Left forelimb (tissue), 1 donor: ENCODE measurements at places on chromosomes 7 and 10.

GRCh38 chr7:46032353-46032752, 111.3 kb upstream of the IGFBP3 start:
- DNase-seq: no peak

DNA sequence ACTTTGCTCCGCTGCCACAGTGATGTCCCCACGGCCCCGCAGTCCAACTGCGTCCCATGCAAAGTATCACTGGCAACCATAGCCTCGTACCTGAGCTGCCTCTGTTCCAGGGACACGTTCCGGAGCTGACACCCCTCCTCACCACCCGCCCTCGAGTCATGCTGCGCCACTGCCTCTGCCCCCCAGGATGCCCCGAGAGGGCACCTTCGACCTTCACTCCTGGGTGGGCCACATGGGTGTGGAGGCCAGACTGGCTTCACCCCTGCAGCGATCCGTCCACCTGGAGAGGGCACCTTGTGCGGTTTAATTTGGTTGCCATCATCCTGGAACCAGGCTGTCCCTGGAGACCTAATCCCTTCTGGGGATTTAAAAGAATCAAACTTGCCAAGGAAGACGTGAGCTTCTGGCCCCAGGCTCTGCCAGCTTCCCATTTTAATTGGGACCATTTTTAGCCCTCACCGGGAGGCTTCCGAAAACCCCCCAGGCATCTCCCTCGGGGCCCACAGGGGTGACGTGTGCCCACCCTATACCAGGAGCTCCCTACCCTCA, 19.2 kb upstream of the TNRC18 start:
- DNase-seq: no peak

DNA sequence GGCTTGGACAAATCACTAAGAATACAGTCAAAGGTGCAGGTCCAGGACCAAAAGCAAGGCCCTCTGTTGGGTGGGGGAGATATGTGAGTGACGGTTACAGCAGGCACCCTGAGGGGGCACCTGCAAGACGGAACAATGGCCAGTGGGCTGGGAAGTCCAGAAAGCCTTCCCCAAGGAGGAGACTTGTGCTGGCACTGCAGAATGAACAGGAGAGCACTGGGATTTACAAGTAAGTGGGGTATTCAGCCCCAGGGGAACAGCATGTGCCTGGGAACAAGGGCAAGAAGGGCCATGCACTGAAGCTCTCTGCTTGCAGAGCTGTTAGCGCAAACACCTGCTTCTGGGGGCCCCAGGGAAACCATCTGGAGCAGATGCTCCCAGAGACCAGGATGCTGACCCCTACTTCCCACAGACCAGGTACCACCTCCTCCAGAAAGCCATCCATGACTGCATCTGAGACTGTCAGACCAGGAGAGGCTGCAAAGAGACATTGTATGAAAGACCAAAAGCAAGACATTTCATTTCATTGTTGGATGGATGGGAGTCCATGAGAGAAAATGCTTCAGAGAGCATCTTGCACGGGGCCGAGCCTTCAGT, 24.6 kb upstream of the ZMIZ1 start:
- DNase-seq: peak; percentile 55

DNA sequence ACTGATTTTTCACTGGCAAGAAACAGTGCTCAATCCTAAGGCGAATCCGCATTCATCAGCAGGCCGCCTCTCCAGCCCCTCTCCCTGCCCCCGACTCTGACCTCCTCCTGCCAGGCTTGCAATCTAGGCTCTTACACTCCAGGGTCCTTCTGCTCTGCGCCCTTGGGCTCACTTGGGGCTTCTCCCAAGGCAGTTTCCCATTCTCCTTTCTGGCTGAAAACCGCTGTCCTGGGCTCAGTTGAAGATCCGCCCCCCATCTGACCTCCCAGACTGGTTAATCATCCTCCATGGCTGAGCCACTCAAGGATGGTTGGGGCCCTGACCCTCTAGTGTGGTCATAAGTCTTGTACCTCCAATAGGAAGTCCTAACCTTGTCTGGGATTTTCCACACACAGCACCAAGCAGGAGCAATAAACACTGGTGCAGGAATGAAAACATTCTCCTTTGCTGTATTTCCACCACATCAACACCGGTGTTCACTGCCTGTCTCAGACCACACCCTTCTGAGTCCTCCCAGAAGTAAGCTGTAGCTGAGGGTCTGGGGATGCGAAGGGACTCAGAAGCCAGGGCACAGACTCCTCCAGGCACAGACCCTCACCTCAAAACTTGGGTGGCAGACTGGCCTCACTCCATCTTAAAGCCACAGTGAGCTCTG, 42.4 kb downstream of the TNS3 start:
- no peak for DNase-seq

DNA sequence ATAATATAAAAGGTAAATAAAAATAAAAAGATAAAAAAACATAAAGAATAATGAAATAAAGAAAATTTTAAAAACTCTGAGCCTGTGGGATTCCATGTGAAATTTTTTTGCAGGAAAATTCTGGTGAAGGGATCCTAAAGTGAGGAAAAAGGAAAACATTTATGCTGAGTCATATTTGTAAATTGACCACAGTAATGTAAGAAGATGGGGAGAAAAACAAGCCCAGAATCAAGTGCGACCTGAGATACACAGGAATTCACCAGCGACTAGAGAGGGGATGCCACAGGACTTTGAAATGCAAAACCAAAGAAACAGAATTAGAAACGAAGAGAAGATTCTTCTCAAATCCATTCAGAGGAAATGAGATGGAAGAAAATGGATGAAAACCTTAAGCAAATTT, 133.8 kb upstream of the PFKP start:
- DNase-seq: no peak

DNA sequence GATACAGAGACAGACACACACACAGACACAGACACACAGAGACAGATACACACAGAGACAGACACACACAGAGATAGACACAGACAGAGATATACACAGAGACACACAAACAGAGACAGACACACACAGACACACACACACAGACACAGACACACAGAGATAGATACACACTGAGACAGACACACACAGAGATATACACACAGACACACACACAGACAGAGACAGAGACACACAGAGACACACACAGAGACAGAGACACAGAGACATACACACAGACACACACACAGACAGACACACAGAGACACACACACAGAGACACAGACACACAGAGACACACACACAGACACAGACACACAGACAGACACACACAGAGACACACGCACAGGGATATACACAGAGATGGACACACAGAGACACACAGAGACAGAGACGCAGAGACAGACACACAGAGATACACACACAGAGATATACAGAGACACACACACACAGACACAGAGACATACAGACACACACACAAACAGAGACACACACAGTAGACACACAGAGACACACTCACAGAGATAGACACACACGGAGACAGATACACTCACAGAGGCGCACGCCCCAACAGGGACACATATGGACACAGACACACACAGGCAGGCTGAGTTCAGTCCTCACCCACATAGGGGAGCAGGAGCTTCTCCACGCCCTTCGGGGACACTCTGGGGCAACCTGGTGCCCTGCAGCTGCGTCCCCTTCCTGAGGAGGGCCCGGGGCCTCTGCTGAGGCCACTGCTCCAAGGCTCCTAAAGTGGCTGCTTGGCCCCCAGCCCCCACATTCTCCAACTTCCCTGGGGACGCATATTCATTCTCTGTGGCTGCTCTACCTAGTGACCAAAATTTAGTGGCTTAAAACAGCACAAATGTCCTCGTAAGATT, 10.3 kb upstream of the PPP2R2D start:
- DNase-seq: no peak

GRCh38 chr7:131546583-131547141, 9.8 kb downstream of the PODXL start:
- DNase-seq: no peak

GRCh38 chr7:28800150-28800549, 158.0 kb downstream of the TRIL start:
- DNase-seq: no peak

DNA sequence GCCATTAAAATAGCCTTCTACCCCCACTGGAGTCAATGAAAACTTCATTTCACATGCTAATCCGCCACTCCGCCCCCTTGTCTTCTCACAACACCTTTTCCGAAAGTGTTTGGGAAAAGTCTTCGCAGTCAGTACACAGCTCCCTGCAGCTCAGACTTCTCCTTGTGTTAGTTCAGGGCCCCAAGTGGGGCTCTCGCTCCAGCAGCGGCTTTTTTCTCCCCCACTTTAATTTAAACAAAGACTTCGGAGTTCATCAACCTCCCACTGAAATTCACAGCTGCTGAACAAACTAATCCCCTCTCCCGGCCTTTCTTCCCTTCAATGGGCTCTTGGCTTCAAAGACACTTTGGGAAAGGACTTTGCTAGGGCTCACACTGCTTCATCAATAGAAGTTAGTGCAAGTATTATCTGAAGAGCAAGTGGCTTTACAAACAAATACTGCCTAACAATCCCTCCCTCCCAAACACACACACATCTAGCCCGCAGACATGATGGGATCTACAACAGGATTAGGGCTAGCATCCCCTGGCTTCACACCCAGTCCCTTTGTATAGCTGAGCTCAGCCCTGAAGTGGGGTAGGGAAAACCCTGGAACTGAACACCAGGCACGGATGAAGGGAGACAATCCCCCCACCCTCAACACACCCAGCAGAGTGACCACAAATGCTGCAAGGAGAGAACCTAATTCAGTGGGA, 23.1 kb downstream of the WNT8B start:
- DNase-seq: no peak

DNA sequence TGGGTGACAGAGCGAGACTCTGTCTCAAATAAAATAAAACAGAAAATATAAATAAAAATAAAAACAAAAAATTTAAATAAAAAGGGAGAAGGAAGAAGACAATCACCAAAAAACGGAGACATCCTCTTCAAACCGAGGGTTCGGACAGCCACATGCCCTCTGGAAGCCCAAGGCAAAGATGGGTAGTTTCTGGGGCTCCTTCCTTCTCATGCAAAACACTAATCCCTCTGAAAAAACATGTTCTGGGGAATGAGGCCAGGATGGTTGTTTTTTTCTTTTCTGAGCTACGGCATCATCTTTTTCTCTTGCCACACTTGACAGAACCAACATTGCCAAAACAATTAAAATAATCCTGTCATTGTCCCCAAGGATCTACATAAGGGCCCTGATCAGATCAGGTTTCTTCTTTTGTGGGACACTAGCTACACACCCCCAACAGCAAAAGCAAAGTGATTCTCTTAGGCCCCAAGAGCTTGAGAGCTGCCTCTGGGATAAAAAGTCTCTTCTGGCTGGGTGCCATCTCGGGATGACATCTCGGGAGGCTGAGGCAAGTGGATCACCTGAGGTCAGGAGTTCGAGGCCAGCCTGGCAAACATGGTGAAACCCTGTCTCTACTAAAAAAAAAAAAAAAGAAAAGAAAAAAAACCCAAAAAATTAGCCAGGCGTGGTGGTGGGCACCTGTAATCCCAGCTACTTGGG, 14.2 kb upstream of the POR start:
- DNase-seq: no peak

- no peak for DNase-seq
These were observed 112.3 kb downstream of the CACNA2D1 start for GRCh38 chr7:82331234-82331633.

DNA sequence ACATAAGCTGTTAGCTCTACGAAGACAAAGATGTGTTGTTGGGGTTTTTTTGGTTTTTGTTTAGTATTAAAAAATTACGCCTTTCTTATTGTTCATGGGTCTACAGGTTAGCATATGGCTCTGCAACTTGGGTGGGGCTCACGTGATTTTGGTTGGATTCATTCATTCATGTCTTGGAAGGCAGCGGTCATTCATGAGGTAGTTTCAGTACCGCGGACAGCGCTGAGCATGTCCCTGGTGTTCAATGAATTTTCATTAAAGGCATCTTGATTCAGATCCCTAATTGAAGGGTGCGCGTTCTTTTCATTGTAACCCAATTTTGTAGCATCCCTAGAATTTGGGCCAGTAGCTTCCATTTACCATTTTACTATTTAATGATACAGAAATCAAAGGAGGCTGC, 42.9 kb upstream of the TCERG1L start:
- DNase-seq: no peak

GRCh38 chr7:112260911-112261310, 54.4 kb downstream of the ZNF277 start:
- no peak for DNase-seq

DNA sequence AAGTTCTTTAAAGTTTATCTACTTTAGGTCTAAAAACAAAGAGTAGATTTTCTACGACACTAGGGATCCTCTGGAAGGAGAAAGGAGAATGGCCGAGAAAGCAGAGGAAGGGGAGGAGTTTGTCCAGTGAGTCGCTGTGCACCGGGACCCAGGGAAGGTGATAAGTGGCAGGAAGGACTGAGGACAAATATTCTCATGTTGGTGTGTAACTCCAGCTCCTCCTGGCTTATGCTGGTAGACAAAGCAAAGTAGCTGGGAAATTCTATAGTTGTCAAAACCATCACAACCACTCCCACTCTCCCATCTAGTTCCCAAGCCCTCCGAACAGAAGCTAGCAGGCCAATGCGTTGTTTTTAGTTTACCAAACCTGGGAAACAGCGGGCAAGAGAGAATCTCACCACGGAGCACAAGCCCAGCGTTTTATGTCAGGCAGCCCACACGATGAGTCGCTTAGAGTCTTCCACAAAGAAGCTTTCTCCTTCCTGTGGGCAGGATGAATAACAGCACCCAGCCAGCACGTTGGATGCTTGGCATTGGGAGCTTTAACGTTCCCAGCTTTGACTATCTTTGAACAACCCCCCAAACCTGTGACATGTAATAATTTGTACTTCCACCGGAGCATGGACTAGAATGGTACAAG, 32.9 kb upstream of the JCAD start:
- no peak for DNase-seq

DNA sequence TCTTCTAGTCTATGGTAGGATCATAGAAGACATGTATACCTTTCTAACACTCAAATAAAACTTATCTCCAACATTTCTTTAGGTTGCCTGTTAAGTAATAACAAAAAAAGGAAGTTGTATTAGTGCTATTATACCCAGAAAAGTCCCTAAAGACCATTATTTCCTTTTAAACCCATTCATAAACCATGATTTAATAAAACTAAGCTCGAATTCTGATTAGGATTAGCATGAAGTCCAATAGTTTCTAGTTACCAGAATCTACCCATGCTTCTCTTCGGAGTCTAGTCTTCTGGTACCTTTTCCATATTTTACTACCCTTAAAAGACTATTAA, 62.7 kb downstream of the USP6NL start:
- DNase-seq: no peak

DNA sequence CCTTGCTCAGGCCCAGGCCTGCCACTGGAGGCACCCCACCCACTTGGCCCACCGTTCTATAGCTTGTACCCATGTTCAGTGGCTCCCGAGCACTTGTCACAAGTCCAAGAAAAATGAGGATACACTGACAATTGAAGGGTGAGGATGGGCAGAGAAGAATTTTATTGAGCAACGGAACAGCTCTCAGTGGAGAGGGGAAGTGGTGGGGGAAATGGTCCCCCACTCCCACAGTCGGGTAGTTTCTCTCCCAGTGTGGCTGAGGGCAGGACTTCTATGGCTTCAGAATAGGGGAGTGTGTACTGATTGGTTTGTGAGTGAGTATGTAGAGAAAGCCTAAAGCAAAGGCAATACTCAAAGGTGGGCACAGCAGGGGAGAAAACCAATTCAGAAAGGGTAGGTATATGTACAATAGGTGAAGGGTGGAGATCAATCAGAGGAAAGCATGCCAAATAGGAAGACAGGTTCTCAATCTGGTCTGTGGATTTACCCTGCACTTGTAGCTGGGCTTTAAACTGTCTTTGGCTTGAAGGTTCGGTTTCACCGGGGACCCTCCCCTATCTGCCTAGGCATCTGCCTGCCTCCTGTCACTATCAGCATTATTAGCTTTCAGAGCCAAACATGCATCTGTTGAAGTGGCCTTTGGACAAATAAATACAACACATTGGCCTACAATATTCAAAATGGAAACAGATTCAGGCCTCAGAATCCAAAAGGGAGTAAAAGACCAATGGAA, 8.9 kb upstream of the TSPAN13 start:
- DNase-seq: no peak
